Mesenteric fat pad (tissue), 1 donor: ENCODE measurements at places on chromosomes 5 and 9. TPM values are rescaled to one million over a fixed set of nuclear protein-coding genes. Genes with fewer than 3 reads are reported as not detected.

FOXD4L5 gene
- total RNA-seq: not detected

ROPN1L gene
- total RNA-seq: 0.93 TPM

LCN9 gene
- total RNA-seq: not detected

HSPB3 gene
- not detected for total RNA-seq

ZNF883 gene
- total RNA-seq: 2.5 TPM

C1QTNF3 gene
- 2.7 TPM for total RNA-seq

APBA1 gene
- total RNA-seq: 7.7 TPM

MROH2B gene
- not detected for total RNA-seq

IFNB1 gene
- total RNA-seq: not detected
